ACHN (cell line): ENCODE measurements at places on chromosomes 4 and X.

DNA sequence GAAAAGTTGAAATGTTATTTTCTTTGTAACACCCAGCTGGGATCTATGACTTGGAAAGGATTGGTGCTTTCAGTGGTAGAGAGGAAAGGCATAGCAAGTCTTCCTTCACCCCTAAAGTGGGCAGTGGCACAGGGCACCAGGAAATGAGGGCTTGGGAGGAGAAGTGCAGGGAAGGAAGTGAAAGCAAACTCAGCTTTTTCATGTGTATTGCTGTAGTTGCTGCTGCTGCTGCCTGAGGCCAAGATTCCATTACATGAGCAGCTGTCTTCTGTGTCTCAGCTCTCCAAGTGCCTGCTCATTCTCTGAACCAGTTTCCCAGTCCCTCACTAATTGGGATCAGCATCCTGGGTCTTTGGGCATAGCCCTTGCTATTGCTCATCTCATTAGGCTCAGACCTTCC, 2.6 kb downstream of the HCCS start:
- no peak for DNase-seq

DNA sequence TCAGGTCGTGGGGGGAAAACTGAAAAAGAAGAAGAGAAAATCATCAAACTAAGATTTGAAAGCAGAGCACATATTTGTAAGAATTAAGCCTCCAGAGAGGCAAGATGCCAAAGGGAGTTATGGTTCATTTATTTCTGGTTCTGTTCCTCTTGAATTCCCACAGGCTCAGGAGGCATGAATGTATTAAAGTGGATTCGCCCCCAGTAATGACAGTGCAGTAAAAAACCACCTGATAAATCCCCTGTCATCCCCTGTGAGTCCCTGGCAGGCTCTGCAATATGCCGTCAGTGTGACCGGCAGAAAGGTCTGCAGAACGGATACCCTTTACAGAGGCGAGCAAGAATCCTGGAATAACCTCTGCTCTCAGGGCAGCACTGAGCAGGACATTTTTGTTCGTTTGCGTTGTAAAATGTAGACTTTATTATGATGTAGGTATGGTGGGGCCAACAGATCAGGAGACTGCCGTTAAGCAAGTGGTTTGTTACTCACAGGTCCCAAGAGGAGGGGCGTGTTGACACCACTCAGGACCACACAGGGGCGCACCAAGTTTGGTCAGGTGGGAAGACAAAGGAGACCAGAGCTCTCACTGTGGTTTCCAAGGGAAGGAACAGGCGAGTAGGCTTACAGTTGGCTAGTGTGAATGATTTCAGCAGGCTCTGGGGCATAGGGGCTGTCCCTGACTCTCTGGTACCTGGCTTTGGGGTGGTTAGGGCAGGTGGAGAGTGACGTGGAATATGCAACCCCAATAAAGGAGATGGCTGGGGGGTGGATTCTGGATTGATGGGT, 75.3 kb downstream of the DHRSX start:
- no peak for DNase-seq

GRCh38 chr4:83757121-83757621, 221.3 kb downstream of the GPAT3 start:
- DNase-seq = no peak

DNA sequence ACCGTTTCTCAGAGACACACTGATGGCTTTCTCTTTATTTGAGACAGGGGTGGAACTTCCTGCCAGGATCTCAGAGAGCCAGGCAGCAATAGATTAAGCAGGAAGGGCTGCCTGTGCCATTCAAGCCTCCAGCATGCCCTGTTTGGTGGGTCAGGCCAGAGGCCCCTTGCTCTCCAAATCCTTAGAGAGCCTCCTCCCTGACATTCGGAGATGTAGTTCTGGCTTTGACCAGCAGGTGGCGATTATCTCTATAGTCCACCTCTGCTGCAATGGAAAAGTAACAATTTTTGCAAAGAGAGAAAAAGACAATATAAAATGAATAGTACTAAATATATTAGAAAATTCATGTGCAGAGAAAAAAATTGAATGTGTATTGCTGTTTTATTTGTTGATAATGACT, 93.9 kb downstream of the NXF2B start:
- DNase-seq = peak; percentile 28

- DNase-seq = no peak
Observed at GRCh38 chr4:127141856-127142255, 490.9 kb upstream of the INTU start.

GRCh38 chr4:121462660-121463261, 81.9 kb upstream of the QRFPR start:
- DNase-seq = peak; percentile 80

DNA sequence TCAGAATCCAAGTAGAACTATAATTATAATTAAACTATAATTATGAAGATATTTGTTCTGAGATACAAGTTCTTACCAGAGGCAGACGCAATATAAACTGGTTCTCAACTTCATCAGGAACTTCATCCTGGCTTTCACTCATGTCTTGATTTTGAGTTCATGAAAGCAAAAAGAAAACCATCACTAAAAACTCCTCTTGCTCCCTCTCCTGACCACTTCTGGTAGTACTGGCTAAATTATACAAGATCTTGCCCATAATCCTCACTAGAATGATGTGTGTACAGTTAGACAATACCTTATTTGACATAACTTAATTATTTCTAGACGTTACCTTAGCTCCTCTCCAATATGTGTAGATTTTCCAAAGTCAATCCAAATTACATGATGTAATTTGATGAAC, 3.7 kb downstream of the TAF7L start:
- peak; percentile 29 for DNase-seq

DNA sequence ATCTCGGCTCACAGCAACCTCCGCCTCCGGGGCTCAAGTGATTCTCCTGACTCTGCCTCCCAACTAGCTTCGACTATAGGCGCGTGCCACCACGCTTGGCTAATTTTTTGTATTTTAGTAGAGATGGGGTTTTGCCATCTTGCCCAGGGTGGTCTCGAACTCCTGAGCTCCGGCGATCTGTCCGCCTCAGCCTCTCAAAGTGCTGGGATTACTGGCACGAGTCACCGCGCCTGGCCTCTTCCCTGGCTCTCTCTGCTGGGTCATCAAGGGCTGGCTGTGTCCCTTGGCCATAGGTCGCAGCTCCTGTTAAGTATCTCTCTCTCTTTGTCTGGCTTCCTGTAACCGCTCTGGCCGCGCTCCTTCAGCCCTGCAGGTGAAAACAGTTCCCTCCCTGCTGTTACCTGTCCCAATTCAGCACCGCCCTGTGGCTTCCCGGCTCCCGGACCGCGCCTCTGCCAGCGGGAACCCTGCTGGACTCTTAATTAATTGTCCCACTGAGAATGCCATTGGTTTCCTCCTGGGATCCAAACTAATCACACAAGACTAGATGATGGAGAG, 1.3 kb upstream of the RGS12 start:
- DNase-seq = no peak

- no peak for DNase-seq
Observed at GRCh38 chrX:133923113-133923512, 62.3 kb downstream of the GPC3 start.

DNA sequence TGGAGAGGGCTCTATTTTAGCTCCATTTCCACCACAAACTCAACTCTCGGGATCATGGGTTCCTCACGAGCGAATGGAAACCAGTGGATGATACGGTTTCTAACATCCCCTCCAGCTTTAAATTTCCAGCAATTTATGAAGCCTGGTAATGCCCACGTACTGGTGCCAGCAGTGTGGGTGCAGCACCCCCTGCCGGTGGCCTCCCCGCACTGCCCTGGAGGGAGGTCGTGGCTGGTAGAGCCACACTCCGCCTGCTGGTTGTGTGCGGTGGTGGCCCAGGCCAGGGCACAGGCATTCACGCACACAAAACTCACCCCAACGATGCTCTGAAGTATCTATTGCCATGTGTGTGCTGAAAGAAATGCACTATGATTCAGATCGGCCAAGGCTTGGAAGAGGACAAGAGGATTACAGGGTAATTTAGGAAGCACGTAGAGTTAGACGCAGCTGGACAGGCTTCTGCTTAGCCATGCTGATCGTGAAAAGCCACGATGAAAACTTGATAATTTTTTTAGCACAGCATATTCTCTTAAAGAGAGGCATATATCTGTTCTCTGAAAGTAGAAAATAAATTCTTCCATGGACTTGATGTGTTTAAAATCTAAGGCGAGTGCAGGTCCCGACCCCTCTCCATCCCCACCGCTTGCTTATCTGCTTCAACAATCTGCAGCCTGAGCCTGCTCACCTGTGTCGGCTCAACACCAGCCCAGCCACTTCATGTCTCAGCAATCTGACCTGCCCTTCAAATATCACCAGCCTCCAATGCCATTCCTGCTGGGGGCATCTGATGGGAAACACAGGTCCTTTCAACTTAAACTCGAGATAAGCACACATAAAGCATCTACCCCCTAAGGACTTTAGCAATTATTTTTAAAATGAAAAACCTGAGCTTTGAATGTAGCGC, 59.1 kb downstream of the SCD5 start:
- DNase-seq = peak; percentile 70

DNA sequence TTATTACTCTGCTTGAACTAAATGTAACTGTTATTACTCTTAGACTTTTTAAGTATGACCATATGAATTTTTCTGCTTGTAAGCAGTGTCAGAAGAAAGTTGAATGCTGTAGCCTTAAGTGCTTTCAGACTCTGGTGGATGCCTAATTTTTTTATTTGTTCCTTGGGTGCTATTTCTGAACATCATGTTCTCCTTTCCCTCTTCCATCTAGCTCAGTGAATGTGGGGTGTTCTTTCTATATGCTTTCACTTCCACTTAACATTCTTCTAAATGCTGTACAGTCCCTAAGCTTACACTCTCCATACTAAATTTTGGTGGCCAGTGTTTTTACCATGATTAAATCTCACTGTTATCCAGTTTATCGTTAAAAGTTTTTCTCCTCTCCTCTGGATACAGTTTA, 3.6 kb downstream of the DCK start:
- no peak for DNase-seq

GRCh38 chr4:1864076-1865008, 6.9 kb upstream of the NSD2 start:
- DNase-seq = no peak

GRCh38 chrX:2401590-2402360, 99.0 kb downstream of the DHRSX start:
- no peak for DNase-seq

GRCh38 chr4:174757736-174758135, 71.3 kb downstream of the GLRA3 start:
- no peak for DNase-seq

- DNase-seq = peak; percentile 68
Observed at GRCh38 chr4:176534566-176534965, 214.8 kb downstream of the SPCS3 start.

DNA sequence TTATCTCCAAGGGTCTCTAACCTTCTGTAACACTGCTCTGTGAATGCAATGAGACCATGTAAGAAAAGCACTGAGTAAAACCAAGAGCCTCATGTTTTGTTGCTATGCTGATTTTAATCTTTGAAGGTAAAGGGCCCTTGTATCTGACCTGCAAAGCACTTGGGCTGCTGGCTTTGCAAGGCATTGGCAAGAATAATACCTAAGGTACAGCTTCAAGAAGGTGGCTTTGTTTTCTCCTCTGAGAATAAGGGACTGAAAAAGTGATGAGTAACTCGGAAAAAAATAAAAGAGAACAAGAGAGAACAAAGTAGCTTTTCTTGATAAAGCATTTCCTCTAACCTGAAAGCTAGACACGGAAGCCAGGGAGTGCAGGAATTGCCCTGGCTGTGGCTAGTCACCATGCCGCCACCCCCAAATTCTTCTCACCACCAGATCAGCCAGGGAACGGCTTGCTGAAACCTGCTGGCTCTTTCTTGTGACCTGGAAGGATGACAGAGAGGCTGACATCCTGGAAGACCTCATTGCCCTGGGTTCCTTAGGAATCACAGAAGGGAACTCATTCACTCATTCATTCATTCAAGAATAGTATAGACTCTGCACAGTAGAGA, 41.8 kb upstream of the HS3ST1 start:
- DNase-seq = no peak

DNA sequence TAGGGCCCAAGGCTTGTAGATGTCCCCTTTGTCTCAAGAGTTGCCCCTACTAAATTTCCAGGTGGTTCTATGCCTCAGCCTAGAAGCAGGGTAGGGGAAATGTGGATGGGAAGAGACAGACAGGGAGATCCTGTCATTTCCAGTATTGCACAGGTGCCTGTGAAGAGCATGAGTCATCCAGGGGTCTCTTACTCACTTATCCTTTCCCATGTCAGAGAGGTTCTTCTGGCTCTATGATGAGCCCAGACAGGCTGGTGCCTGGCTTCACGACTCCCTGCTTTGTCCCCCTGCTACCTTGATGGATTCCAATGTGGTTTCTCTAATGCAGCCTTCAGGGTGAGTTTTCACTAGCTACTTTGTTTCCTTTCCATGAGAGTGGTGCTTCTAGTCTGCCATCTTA, 35.2 kb upstream of the DDX60 start:
- no peak for DNase-seq

DNA sequence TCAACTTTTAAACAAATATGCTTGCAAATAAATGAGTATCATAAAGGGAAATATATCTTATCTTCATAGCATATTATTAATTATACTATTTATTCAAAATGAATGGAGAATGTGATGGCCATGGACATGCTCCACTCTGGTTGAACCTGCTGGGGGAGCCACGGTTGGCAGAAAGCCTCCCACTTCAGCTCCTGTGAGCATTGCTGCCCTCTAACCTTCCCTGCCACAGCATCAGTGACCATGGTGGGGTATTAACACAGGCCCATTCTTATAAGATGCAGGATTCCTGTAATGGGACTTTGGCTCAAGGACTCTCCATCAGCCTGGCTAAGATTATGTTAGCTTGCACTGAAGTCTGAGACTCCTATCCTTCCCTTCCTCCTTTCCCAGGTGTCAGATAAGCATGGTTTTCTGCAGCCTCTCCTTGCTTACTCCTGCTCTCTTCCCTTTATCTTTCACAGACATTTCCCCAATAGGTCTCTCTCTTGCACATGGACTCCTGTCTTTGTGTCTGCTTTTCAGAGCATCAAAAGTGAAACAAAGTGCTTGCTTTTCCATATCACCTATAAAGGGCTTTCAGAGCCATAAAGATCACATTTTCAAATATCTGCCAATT, 4.9 kb upstream of the ABRAXAS1 start:
- no peak for DNase-seq

DNA sequence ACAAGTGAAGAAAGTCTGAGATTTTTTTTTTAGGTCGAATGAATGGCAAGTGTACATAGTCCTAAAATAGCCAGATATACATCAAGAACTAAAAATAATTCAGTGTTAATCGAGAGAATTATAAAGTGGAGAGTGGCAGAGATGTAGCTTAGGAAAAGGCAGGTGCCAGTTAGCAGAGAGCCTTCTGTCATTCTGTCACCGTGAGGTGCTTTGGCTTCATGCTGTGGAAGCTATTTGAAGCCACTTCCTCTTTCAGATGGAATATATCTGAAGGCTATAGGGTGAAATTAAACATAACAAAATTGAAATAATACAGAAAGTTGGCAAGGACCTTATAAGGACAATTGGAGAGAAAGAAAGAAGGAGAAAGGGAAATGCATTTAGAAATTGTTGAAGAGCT, 756.3 kb downstream of the CCSER1 start:
- no peak for DNase-seq

DNA sequence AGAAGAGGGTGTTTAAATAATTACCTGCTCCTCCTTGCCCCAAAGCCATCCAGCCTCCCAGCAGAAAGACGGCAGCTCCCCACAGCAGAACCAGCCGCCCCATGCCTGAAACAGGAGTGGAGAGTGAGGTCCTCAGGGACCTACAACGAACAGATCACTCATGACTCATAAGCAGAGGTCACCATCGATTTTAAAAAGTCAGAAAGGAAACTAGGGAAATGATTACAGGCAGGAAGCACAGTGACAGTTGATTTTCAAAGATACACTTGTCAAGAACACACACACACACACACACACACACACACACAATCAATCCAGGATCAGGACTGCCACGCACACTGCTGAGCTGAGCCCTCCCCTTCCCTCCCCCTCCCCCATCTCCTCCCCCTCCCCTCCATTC, at the start of gene CRLF2:
Gene CRLF2, minus strand, starts transcription at position 118 of the 400 bp plus-strand sequence. Its CDS starts 15 bp downstream, at position 103.
- peak; percentile 37 for DNase-seq

GRCh38 chr4:24056289-24056688, 166.4 kb upstream of the PPARGC1A start:
- no peak for DNase-seq
